Cortex of kidney (tissue), 1 donor: ENCODE measurements at places on chromosomes 7 and 10.

- no peak for DNase-seq
Observed at GRCh38 chr10:94358480-94358879, 4.3 kb downstream of the NOC3L start.

DNA sequence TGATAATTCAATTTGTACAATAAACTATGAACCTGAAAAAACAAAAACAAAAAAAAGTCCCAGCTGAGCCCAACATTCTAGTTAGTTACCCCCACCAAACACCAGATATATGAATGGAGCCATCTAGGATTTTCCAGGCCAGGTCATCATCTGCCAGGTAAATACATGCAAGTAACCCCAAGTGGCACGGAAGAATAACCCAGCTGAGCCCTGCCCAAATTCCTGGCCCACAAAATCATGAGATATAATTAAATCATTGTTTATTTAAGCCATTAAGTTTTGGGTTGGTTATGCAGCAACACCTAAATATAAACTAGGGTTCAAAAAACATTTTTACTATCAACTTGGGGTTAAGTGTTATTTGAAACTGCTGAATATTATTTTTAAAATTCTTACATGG, 19.0 kb downstream of the PARD3 start:
- DNase-seq = no peak

GRCh38 chr7:108051454-108051853, 48.5 kb upstream of the LAMB1 start:
- no peak for DNase-seq

DNA sequence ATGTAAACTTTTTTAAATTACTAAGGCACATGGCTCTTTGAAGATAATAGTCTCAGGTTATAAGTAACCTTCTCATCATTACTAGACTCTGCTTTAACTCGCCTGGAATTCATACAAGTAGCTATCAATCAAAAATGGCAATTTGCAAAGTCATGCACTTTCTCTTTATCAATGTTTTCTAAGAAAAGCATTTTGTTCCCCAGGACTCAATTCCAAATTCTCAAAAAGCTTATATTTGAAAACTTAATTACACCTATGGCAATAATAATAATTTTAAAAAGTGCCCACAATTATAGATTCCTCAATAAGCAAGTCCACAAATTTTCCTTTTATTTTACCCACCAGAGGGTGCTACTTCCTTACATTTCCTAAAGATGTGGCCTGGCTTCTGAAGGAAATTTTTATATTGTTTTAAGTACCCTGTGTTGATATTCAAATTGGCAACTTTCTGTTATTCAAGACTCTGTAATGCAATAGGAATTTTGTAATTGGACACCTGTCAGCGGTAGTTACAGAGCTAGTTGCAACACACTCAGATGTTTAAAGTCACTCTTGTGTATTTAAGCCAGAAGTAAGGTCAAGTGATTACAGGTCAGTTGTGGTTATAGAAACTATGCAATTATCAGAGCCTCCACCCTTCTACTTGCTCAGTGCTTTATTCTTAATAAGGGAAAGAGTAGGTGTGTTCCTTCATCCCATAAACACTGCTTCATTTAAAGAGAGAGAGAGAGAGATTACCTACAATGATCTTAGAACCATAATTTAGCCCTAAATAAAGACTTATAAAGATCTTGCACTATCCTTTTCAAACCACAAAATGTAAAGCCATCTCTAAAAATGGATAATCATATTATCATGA, 47.1 kb upstream of the HYAL4 start:
- DNase-seq = no peak

GRCh38 chr10:75417522-75417927, 13.9 kb upstream of the LRMDA start:
- DNase-seq = no peak

GRCh38 chr10:118139321-118139720, 92.6 kb upstream of the RAB11FIP2 start:
- no peak for DNase-seq

GRCh38 chr7:25726170-25726780, 425.7 kb upstream of the NFE2L3 start:
- DNase-seq = no peak
